ENCODE measurements at places on chromosomes 16 and 17.

GRCh38 chr16:73000020-73000906 is 47.7 kb downstream of the ZFHX3 start:
- DNase-seq, result no peak

DNA sequence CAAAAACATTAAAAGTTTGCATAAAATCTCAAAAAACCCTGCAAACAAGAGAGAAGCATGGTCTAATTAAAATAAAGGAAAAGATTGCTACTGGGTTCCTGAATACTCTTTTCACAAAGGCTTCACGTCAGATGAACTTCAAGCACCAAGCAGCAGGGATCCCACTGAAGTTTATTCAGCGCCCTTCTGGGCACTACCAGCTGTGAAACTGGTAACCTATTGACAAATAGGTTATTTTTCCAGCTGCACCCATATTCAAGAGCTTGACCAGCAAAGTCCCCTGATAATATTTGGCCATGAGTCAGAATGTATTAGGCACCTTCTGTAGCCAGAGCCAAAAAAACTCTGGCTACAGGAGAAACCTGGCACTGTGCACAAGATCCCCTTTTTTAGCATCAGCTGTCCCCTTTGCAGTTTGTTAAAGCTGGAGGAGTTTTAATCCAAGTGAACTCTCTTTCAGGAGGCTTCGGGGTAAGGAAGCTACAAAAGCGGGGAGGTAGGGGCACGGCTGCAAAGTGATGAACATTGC is 60.3 kb downstream of the GRIN2A start:
- no peak for DNase-seq

DNA sequence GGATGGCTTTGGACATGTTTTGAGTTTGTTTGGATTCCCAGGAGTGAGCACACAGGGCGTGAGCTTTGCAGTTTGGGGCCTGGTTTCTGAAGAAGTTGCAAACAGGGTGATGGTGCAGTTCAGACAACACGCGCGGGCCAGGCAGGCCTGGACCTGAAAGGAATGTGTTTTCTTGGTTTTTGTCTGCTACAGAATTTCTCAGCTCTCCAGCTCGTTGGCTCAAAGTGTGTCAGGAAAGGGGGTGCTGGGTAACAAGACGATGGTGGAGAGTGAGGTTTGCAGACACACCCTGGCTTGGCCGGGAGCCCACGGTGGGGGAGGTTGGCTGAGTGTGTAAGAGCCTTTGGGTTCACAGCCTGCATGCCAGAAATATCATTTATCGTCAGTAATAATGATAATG is 82.3 kb downstream of the CMIP start:
- DNase-seq, result no peak

DNA sequence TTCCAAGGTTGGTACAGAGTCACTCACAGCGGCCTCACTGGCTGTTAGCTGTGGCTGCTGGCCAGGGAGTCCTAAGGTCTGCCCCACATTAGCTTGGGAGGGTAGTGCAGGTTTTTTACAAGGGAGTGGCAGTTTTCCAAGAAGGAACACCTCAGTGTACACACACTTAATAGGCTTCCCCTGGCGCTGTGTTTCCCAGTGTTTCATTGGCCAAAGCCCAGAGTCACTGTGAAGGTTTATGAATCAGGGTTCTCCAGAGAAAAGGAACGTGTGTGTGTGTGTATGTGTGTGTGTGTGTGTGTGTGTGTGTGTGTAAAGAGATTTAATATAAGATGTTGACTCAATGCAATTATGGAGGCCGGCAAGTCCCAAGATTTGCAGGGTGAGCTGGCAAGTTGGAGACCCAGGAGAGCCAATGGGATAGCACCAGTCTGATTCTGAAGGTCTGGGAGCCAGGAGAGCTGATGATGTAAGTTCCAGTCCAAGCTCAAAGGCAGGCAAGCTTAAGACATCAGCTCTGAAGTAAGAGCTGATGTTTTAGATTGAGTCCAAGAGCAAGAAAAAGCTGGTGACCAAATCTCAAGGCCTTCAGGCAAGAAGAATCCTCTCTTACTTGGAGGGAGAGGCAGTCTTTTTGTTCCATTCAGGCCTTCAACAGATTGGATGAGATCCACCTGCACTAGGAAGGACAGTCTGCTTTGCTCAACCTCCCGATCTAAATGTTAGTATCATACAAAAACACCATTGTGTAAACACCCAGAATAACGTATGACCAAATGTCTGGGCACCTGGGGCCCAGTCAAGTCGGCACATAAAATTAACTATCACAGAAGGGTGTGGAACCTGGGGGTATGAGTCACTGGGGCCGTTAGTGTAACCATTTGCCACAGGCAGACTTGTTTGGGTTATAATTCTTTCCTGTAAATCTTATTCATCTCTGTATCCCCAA is 206.8 kb downstream of the PRKCA start:
- peak; percentile 70 for DNase-seq

DNA sequence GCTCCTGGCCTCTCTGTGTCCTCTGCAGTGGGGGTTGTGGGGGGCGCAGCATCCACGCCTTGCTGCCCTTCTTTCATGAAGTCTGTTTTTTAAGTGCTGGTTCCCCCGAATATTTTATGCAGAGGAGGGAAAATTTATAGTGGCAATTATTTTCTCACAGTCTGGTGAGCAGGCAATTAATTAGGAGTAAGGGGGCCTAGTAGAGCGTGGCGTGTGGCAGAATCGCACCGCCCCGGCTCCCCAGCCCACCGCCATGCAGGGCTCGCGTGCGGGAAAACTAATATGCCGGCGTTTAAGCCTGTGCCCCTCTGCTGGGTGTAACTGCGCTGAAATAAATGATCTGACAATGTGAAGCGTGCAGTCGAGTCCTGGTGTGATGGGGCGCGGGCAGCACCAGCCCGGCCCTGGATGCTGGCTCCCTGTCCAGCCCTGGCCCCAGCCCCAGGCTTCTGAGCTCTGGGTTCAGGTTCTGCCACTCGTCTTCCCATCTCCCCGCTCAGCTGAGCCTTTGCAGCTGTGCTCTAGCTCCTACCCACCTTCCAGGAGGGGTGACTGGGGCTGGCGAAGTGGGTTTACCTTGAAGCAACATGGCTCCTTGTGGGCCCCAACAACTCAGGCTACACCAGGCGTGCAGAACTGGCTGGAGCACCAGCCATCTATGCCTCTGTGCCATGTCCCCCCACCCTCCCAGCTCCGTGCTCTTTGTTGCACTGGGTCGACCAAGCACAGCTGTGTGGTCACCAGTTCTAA is 13.8 kb downstream of the ENGASE start:
- DNase-seq, result no peak

GRCh38 chr16:53159781-53160436 is 105.1 kb downstream of the CHD9 start:
- no peak for DNase-seq

DNA sequence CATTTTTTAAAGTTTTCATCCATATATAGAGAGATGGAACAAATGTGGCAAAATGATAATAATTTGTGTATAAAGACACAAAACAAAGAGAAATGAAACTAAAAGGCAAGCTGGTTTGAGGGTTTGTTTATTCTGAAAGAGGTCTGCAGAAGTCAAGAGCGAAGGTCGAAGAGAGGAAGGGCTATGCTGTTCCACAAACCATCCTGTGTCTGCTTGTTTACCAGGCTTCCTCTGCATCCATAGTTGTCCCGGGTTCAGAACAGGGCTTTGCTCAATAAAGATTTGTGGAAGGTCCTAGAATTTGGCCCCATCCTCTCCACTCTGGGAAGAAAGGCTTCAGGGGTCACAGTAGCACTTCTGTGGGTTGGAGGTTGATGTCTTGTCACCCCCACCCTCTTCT is 2.4 kb upstream of the MARVELD3 start:
- DNase-seq, result no peak

Data from activated naive CD4-positive, alpha-beta T cell treated with anti-CD3 and anti-CD28 coated beads, Interleukin-2, amount 50 U/mL, for 72 hours (primary cell).